ENCODE measurements at places on chromosomes 2 and 18.

DNA sequence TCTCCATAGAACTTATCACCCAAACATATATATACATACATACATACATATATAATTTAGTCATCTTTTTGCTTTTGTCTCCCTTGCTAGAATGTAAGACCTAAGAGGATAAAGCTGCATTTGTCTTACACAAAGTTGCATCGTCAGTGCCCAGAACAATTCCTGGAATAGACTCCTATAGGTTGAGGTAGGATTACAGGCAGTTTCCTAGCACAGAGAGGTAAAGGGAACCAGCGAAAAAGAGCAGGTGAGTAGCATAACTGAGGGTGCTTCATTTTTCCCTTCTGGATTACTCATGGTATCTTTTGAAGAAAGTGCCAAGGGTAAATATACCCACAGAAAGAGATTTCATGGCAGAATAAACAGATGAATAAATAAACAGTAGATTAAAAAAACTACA, 68.1 kb upstream of the AMMECR1L start:
- no peak for DNase-seq

- DNase-seq: peak; percentile 5
These were observed 3.7 kb upstream of the CRIM1 start for GRCh38 chr2:36351736-36352349.

- no peak for DNase-seq
These were observed 314.0 kb upstream of the ID2 start for GRCh38 chr2:8367833-8368232.

DNA sequence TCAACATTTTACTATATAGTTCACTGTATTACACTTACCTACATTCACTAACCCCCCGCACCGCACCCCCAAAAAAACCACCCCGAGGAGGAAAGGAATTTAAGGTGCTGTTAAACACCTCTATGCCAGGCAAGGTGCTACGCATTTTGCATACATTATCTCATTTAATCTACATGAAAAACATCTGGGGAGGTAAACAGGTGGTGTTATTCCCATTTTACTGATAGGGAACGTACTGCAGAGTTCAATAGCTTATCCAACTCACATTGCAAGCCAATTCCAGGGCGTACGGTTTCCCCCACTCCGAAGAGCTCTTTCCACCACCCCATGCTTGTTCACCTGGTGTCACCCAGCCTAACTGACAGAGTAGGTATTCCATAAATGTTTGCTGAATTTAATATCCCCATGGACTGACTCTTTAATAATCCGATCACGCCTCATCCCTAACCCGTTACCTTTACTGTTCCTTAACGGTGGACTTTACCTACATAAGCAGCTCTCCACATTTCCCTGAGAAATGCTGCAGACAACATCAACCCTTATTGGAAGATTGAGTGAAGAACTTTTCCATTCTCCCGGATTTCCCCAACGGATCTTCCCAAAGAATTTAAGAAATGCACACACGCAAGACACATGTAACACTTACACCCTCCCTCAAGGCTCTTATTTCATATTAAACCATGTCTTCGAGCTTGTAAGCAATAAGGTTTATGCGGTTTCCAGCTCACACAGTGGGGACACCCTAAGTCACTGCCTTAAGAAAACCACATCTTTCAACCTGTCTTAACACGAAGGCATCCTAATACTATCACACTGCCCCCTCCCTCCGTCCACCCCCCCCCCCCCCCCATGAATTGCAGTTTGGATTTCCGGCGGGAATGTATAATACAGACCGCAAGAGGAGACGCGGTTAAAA, 1.2 kb downstream of the RAPH1 start:
- DNase-seq: no peak

DNA sequence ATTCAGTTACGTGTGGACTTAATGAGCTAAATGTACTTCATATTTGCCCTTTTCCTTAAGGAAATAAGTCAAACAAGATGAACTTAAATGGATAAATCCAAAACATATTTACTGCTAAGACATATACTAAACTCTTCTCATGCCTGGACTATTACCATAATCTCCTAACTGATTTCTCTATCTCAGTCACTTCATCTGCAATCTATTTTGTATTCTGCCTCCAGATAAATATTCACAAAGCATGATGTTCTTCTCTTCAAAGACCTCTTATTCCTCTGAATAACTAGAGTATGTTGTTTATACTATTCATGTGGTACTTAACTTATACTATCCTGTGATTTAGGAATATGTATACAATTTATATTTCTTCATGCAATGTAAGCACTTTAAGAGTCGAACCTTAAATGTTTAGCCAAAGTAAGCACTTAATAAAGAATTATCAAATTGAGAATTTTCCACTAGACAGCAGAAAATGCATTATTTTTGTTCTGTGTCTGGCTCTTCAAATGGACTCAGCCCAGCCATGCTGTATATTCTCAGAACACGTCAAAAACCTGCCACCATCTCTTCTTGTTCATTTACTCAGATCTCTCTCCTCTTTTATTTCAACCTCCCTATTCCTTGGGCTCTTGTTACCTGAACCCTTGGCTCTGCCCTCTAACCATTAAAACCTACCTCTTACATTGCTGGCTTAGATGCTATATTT, 79.9 kb upstream of the ARHGAP28 start:
- DNase-seq: no peak

GRCh38 chr2:154331784-154332183, 366.7 kb upstream of the KCNJ3 start:
- no peak for DNase-seq

DNA sequence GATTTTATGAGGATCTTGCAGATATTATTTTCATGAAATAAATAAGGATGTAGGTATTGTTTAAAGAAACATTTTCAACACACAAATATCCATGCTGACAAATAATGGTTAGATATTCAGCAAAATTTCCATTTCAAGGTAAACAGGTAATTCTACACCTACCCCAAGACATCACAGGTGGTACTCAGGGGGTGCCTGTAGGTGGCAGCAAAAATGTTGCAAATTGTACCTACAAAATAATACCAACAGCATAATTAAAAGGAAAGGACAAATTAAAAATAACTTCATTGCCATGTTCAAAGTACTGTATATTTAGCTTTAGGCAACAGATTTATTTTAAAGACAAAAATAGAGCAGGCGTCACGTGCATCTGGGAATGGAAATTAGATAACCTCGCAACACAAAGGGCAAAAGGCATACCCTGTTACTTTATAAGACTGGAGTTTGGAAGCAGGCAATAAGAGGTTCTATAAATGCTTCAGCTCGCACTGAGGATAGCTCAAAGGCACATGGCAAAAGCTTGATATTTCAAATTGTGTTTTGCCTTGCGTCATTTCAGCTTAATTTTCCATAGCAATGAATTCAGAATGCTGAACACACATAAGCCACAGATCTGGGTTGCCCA, 630.5 kb downstream of the TDRD15 start:
- DNase-seq: no peak

DNA sequence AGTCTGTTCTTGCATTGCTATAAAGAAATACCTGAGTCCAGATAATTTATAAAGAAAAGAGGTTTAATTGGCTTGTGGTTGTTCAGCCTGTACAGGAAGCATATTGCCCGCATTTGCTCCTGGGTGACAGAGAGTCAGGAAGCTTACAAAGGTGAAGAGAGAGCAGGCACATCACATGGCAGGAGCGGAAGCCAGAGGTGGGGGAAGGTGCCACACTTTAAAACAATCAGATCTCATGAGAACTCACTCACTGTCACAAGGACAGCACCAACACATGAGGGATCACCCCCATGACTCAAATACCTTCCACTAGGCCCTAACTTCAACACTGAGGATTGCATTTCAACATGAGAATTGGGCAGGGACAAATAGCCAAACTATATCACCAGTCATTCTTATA, 124.8 kb upstream of the COL5A2 start:
- DNase-seq: no peak

DNA sequence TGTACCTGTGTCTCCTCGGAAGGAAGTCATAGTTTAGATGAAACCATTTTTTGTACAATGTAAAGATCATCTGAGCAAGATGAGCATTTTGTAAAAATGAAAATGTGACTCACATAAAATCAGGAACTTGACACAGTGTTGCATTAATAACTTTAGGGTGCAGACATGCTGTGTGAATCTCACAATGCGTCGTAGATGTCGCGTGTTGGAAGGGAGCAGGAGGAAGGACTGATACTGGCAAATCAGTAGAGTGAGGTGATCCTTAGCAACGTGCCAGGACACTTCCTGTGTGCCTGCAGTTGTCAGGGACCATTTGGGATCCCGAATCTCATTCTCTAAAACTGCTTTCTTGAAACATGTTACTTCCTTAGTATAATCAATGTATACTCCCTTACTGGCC, 103.1 kb downstream of the SH3BP4 start:
- no peak for DNase-seq

GRCh38 chr2:119671752-119672151, 7.2 kb upstream of the TMEM177 start:
- no peak for DNase-seq

- DNase-seq: no peak
These were observed 4.9 kb downstream of the HOXD3 start for GRCh38 chr2:176161825-176162626.

- DNase-seq: no peak
These were observed 194.8 kb downstream of the CD226 start for GRCh38 chr18:69752737-69753380.

- DNase-seq: no peak
These were observed 244.8 kb downstream of the IKZF2 start for GRCh38 chr2:212906620-212907019.

- no peak for DNase-seq
These were observed 8.6 kb upstream of the RPL37A start for GRCh38 chr2:216490061-216490460.

DNA sequence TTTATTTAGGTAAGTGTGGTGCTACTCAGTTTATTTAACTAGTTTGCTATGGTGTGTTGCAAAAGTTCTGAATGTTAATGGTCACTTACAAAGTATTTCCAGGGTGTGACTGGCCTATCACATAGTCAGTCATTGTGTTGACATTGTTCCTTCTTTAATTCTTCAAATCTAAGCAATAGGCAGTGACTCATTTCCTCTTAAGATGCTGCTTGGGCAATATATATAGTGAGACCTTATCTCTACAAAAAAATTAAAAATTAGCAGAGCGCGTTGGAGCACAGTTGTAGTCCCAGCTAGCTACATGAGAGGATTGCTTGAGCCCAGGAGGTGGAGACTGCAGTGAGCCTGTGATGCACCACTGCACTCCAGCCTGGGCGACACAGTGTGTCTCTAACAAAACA, 5.8 kb upstream of the CCDC88A start:
- DNase-seq: no peak

- DNase-seq: no peak
These were observed 195.6 kb downstream of the AGAP1 start for GRCh38 chr2:235689427-235689853.

- DNase-seq: no peak
These were observed 12.9 kb upstream of the ESPNL start for GRCh38 chr2:238087211-238087610.

DNA sequence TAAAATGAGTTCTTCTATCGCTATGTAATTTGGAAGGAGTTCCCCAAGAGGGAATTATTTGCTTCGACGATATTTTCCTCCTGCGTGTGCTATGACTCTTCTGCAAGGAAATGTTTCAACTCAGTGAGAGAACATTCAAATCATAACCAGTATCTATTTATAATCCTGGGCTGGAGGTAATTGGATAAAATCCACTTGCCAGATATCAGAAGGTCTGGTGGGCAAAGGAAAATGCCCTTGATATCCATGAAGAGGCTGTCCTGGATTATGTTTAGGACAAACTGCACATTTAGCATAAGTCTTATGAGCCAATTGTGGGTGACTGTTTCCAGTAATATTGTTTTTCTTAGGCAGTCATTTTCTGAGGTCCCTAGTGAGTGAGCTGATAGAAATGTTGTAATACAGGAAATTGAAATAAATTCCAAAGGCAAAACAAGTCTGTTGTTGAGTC, 17.7 kb downstream of the RPIA start:
- no peak for DNase-seq

DNA sequence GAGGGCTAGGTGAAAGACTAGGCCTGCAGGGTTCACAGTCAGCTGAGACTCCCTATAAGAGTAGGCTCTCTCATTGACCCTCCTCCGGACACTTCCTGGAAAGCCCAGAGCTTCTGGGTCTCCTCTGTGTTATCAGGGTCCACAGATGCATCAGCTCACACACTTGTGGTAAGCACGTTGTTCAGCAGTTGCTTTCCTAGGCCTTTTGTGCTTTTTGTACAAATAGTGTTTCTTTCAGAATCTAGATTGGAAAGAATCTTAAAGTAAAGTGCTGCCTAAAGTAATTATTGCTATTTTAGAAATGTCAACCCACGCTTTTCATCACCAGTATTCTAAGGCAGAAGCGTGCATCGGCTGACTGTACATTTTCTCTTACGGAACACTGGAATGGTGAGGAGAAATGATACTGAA, 15.5 kb downstream of the SLC9A2 start:
- no peak for DNase-seq

DNA sequence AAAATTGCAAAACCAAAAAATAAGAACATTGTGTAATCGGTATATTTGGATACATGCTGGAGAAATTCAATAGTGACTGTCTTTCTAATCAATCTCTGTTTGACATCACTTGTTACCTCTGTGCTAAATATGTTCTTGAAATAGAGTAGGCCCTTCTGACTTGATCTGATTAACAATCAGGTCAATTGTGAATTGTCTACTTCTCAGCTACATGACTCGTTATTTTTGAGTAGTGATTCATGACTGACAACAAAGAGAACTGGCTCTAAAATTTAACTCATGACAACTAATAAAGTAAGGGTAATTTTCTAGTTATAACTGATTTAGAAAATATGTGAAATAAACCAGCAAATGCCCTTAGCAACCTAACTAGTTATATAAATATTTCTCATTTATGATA, 312.1 kb downstream of the TMX3 start:
- no peak for DNase-seq

DNA sequence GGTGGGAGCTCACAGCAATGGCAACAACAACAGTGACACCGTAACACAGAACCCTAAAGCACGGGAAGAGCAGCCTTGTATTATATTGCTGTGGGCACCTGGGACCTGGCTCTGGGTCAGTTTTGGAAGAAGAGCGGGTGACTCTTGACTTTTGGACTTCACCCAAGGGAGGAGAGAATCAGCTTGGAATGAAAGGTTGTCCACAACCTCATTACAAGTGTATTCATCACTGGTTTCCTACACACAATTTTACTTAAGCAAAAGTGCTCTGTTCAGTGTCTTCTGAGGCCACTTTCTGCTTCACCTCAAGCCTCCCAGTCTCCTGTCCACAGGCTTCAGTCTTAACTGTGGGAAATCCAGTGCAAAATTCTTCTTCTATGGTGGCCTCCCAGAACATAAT, 263.8 kb downstream of the KCNE4 start:
- no peak for DNase-seq

DNA sequence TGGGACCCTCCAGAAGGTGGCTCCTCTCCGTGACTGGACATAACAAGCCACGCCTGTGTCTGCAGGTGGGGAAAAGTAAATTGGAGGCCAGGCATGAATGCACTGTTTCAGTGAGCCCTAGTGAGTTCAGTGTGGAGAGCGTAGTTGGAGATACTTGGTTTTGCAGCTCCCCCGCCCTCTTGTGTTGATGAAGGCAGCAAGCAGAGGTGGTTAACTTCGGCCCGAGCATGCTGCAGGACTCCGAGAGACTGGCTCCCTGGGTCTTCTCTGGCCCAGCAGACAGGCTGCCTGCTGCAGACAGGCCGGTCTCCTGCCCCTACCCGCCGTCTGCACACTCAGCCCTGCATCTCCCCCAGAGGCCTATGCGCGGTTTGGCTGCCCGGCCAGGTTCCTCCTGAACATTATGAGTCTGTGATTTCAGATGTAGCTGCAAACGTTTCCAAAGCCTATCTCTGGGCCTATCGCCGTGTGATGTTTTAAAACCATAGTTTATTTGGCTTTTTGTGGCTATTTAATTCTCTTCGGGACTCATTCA, 102.4 kb downstream of the LDLRAD4 start:
- no peak for DNase-seq
